Myocyte (in vitro differentiated cells): ENCODE measurements at places on chromosomes 16 and 17.

DNA sequence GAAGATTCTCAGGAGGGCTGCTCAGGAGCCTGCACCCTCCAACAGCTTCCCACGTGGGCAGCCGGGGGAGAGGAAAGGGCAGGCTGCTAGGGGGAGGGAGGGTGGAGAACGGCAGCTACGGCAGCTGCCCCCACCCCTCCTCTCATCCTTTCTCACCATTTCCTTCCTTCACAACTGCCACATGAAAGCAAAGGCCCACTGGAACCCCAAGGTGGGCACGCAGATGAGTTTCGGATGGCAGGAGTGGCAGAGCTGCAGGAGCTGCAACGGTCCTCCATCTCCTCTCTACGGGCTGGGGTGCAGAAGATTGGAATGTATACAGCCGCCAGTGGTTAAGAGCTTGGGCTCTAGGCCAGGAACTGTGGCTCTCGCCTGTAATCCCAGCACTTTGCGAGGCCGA, 77.7 kb downstream of the GAS7 start:
- DNase-seq: no peak

- peak; percentile 88 for DNase-seq
Observed at GRCh38 chr17:57995076-57995956, 7.3 kb upstream of the VEZF1 start.

DNA sequence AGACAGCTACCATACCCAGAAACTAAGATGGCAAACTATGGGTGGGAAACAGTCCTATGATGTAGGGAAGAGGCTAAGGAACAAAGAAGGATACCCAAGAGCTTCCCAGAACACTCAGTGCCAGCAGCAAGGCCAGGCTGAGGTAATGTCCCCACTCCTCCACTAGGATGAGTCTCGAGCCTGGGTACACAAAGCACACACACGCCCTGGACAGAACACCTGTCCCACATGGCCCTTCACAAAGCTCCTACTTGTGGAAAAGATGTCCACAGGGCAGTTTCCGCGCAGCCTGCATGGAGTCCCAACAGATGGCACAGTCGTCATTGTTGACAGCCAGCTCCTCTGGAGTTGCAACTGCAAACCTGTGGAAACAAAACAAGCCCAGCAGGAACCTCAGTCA, 23.9 kb downstream of the AMFR start:
- DNase-seq: peak; percentile 72

- no peak for DNase-seq
Observed at GRCh38 chr16:67790071-67790470, 16.3 kb downstream of the RANBP10 start.

DNA sequence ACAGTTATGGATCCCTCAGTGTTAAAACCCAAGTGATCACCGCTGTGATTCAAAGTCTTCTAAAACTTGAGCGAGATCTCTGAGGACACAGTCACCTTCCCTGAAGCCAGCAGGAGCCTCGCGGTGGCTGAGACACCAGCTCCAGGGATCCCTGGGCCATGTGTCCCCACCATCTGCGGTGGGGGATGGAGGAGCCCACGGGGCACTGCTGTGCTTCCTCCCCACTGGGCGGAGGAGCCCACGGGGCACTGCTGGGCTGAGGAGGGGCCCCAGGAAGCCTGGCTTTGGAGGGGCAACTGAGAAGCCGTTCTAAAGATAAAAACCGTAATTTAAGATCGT, 65.7 kb upstream of the METRNL start:
- DNase-seq: no peak

GRCh38 chr17:29112771-29113295, 67.4 kb downstream of the MYO18A start:
- DNase-seq: peak; percentile 94

- no peak for DNase-seq
Observed at GRCh38 chr17:19238167-19238505, 970 bp downstream of the EPN2 start.

DNA sequence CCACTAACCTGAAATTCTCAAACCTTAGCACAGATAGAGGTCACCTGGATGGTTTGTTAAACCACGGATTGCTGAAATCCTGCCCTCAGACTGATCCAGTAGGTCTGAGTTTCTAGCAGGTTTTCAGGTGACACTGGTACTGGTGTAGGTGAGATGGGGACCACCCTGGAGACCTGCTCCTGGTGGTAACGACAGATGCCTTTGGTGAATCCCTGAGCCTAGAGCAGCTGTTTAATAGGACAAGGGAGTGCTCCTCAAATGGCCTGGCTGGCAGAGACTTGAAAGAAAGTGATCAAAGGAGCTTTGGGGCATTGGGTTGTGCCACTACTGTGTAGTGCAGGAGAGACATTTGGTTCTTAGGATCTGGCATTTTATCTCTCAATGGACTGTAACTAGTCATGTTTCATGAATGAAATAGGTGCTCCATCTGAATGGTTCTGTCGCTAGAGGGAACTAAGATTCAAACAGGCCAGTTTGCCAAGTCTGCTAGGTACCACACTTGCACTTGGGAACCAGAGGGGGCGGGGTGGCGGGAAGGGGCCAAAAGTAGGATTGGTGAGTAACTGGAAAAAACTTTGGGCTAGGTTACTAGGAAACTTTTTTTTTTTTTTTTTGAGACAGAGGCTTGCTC, 2.9 kb upstream of the IFI35 start:
- peak; percentile 72 for DNase-seq

DNA sequence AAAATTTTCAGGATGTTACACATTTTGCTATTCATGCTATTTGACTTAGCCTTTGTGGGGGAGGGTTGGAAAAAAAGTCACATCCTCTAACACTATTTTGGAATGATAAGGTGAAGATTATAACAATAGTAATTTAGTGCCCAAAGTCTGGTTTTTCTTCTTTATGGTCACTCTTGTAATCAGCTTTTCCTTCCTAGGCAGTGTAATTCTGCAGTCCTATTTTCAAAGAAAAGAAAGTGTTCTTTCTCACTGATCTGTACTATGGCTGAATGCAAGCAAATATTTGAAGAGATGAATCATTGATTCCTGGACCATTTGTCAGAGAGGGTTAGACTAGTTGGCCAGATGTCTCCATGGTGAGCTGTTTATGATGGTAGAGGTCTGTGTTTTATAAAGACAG, 8.4 kb downstream of the RSPRY1 start:
- DNase-seq: peak; percentile 85

DNA sequence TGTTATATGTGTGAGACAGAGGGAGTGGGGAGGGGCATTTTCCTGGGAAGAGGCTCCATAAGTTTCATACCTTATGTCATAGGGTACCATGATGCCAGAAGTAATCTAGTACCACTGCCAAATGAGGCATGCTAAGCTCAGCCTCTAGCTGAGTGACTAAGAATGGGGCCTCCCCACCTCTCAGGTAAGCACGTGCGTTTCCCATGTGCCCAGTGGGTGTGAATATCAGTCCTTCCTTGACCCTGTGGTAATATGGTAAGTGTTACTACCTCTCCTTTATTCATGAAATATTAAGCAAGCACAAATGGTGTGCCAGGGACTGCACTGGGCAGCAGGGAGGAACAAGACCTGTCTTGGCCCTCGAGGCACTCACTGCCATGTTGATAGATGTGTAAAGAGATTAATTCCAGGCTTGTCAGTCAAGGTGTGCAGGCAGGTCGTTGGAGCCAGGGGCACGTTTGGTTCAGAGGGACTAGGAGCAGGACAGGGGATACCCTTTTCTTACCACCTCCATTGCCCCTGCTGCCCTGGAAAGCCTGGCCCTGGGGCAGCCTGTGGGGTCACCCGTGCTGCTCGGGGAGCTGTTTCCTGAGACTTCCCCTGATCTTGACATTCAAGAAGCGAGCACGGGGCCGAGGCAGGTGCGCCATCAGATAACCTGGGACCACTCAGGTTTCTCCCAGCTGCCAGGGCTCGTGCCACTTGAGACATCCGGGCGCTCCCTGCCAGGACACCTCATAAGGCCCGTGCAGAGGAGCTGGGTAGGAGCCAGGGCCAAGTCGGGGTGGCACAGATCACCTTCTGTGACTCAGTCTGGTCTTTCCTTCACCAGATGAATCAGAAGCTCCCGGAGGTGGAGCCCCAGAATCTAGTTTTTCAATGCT, 8.8 kb downstream of the RSAD1 start:
- no peak for DNase-seq

DNA sequence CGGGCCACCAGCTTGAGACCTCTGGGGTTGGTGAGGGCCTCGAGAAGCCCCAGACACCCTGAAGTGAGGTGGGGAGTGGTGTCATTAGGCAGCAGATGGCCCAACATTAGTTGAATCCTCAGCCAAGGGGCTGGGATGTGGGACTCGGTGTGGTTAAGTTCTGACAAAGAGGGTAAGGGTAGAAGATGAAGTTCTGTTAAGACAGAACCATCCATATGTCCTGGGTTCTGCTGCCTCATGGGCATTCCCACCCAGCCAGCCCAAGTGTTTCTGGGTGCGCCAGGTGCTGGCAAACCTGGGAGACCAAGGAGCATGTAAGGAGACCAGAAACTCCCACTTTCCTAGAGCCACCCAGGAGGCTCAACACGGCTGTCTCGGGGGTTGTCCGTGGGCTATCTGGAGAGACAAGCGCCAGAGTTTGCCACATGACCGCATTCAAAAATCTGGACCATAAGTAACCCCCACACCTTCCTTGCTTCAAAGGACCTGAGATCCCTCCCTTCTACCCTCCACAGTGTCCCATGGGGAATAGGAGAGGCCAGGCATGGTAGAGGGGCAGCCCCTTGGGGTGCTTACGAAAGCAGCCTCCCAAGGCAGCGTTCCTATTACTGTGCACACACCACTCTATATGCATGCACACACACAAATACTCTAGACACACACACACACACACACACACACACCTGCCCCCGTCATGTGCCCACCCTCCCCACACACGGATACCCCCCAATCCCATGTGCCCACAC, 128.7 kb downstream of the C16orf78 start:
- DNase-seq: no peak

GRCh38 chr16:5175266-5175665, 77.7 kb upstream of the EEF2KMT start:
- no peak for DNase-seq
